KBM-7 (cell line): ENCODE measurements at places on chromosomes 1 and 21.
A peak's percentile ranks its signal among the peaks of the same experiment; 100 is the strongest.

- no peak for DNase-seq
These were observed 173.0 kb downstream of the GABPA start for GRCh38 chr21:25907573-25908275.

DNA sequence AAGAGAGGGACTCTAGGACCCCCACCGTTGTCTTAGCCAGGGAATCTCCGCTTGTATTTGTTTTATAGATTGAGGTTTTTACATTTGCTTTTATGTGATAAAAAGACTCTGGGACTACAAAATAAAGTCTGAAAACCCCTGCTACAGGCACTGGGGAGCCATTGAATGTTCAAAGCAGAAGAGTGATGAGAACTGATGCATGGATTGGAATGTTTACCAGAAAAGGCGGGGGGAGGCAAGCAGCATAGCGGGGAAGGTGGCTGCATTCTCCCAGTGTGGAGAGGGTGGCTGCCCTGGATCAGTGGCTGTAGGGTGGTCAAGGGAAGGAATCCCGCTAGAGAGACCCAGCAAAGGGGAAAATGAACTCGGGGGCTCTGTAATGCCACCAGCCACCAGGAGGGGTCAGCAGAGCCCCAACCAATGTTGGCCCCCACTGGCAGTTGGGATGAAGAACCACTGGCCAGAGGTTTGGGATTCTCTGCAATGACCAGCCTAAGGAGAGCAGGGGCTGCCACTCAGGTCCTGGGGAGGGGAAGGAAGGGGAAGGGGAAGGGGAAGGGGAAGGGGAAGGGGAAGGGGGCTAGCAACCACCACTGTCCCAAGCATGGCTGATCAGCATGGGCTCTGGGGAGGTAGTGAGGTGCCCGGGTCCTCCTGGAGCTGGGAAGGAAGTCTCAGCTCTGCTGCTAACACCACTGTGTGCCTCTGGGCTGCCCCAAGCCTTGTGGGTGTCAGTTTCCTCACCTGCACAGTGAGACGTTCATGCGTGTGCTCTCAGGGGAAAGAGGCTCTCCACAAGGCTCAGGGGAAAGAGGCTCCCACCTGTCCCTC lies 19.2 kb upstream of the PEF1 start:
- DNase-seq, result peak; percentile 60

GRCh38 chr1:214520544-214521165 lies 30.7 kb downstream of the PTPN14 start:
- DNase-seq, result no peak

GRCh38 chr1:201456499-201457309 lies 12.3 kb downstream of the PHLDA3 start:
- peak; percentile 64 for DNase-seq

GRCh38 chr1:189708674-189709073 lies 769.0 kb downstream of the BRINP3 start:
- DNase-seq, result no peak

DNA sequence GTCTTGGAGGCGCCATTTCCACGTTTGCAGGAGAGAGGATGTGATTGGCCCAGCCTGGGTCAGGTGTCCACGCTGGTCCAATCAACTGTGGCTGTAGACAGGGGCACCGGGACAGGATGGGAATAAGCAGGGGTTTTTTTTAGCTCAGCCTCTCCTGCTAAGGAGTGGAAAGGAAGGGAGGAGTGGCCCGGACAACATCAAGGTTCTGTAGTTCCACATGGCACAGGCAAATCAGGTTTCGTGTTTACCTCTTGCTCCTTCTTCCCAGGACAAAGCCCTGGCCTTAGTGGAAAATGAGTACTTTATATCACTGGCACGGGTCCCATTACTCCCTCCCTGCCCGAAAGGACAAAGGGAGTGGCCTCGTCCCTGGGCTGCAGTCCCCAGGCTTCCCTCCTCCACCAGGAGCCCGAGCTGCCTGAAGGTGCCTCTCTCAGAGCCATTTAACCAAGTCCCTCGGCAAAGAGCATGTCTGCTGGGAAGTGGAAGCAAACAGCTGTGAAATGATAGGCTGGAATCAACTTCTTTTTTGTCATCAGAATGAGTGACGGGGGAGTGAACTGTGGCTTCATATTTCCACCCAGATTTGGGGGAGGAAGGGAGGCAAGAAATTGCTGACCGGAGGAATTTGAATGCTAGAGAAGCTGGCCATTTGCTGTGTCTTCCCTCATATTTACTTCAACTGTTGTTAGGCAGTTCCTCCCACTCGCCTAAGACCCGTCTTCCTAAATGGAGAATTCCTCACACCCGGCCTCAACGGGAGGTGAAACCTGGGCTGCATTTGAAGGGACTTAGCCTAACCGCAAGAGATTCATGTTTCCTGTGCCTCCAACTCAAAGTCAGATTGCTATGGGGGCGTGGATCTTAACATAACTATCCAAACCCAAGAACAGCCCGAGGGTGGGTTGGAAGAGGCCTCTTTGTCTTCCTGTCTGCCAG lies 84.9 kb upstream of the SLC44A3 start:
- DNase-seq, result peak; percentile 99

DNA sequence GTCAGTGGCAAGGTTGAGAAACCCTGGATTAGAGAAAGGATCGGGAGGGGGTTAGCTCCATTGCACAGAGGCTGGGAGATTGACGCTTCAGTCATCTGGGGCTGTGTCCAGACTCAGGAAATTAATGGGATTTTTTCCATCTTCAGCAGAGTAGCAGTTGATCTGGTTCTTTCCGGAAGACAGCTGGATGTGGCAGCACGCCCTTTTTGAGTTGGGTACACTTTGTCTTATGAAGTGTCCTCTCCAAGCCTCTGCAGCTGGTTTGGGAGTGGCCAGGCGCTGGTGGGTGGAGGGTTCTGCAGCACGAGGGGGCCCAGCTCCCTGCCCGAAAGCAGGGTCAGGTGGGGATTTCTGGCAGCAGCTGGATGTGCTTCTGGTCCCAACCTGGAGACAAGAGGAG lies 95.1 kb downstream of the TAS1R2 start:
- DNase-seq, result no peak
